Activated CD8-positive, alpha-beta T cell treated with anti-CD3 and anti-CD28 coated beads for 36 hours (primary cell): ENCODE measurements at places on chromosomes 5 and 9.

GRCh38 chr5:23756779-23757178 lies 249.4 kb downstream of the PRDM9 start:
- H3K4me1 ChIP-seq, result no peaks in the 10 kb centered on the region
- no peak overlapping the region for H3K27ac ChIP-seq
- no peaks in the 10 kb centered on the region for H3K27me3 ChIP-seq

GRCh38 chr5:11733185-11733839 lies 170.9 kb downstream of the CTNND2 start:
- no peaks in the 10 kb centered on the region for H3K36me3 ChIP-seq
- no peak overlapping the region for H3K27ac ChIP-seq
- H3K4me3 ChIP-seq, result no peak overlapping the region
- H3K4me1 ChIP-seq, result no peaks in the 10 kb centered on the region
- no peak for DNase-seq
- H3K27me3 ChIP-seq, result no peaks in the 10 kb centered on the region

- H3K4me1 ChIP-seq, result no peaks in the 10 kb centered on the region
- no peak overlapping the region for H3K4me3 ChIP-seq
- no peak for DNase-seq
- no peak overlapping the region for H3K27ac ChIP-seq
Observed at GRCh38 chr5:178531786-178532185, 58.4 kb downstream of the COL23A1 start.

GRCh38 chr5:164532235-164532900 lies 1026.9 kb downstream of the MAT2B start:
- no peaks in the 10 kb centered on the region for H3K27me3 ChIP-seq
- no peaks in the 10 kb centered on the region for H3K4me1 ChIP-seq
- DNase-seq, result no peak
- H3K27ac ChIP-seq, result no peak overlapping the region
- H3K36me3 ChIP-seq, result no peaks in the 10 kb centered on the region

GRCh38 chr5:1547236-1547635 lies 23.5 kb upstream of the LPCAT1 start:
- no peak overlapping the region for H3K27ac ChIP-seq
- H3K4me3 ChIP-seq, result no peak overlapping the region
- no peaks in the 10 kb centered on the region for H3K36me3 ChIP-seq

DNA sequence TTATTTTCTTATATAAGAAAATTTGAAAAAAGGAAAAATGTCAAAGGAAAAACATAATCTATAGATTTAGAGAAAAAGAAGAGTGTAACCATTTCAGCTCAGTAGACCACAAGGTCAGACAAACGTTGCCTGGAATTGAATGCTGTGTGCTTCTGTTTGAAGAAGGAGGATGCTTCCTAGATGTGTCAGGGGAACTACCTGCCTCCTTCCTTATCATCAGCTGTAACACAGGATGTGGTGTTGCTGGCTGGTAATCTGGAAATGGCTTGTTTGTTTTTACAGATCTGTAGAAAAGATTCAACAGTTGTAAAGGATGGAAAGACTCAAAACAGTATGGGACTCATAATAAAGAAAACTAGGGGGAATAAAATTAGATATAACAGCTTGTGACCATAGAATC lies 160.7 kb upstream of the MEF2C start:
- no peak overlapping the region for H3K4me3 ChIP-seq
- no peak for DNase-seq

DNA sequence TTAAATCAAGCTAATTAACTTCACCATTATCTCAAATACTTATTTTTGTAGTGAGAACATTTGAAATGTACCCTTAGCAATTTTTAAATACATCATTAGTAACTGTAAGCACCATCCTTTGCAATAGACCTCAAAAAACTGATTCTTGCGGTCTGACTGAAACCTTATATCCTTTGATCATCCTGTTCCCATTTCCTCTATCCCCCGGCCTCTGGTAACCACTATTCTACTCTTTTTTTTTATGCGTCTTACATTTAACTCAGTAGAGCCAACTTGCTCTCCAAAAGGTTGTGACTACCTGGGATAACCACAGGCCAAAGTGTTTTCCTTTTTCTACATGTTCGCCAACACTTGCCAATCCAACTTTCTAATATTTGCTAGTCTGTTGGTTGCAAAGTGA lies 106.1 kb downstream of the IRX1 start:
- no peak overlapping the region for H3K27ac ChIP-seq
- H3K4me1 ChIP-seq, result no peaks in the 10 kb centered on the region
- DNase-seq, result no peak
- no peaks in the 10 kb centered on the region for H3K27me3 ChIP-seq

GRCh38 chr5:167713896-167714295 lies 577.5 kb upstream of the WWC1 start:
- H3K36me3 ChIP-seq, result no peaks in the 10 kb centered on the region
- H3K4me1 ChIP-seq, result no peaks in the 10 kb centered on the region
- no peak overlapping the region for H3K27ac ChIP-seq
- no peaks in the 10 kb centered on the region for H3K27me3 ChIP-seq
- H3K4me3 ChIP-seq, result no peak overlapping the region
- DNase-seq, result no peak

DNA sequence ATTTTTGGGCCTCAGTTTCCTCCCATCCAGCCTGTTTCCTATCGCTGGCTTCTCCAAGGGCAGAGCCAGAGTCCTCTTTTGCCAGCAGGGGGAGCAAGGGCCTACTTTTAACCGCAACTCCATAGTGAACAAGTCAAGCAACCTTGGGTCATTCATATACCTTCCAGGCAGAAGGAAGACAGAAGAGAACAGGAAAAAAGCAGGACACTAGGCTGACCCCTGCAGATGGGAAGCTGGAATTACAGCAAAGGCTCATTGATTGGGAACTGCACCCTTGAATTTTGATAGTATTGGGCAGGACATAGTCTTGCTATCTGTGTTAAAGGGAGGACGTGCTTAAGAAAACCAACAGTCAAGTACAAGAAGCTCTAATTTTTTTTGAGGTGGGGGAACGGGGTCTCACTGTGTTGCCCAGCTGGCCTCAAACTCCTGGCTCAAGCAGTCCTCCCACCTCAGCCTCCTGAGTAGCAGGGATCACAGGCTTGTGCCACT lies 30.1 kb downstream of the QRFP start:
- no peak overlapping the region for H3K27ac ChIP-seq
- peak; percentile 74 for DNase-seq
- H3K36me3 ChIP-seq, result peaks cover 7% of the 10 kb centered on the region
- no peak overlapping the region for H3K4me3 ChIP-seq
- no peaks in the 10 kb centered on the region for H3K27me3 ChIP-seq

DNA sequence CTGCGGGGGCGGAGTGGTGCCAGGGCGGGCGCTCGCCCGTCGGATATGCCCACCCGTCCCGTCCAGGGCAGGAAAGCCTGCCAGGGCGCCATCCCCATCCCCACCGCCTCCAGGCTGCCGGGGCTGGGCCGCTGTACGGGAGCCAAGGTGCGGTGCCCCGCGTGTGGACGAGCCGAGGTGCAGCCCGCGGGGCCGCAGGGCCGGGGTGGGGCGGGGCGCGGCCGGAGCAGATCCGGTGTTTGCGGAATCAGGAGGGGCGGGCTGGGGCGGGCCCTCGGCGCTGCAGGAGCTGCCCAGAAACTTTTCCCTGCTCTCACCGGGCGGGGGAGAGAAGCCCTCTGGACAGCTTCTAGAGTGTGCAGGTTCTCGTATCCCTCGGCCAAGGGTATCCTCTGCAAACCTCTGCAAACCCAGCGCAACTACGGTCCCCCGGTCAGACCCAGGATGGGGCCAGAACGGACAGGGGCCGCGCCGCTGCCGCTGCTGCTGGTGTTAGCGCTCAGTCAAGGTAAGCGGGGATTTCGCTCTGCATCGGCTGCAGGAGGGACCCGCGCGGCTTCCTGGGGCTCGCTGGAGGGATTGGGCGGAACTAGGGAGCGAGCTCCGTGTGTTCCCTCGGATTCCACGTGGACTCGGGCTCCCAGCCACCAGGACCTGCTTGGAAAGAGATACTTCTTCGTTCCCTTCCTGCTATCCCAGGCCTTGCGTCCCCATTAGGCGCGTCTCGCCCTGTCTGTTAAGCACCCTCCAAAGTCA lies at the start of gene ITGA2:
Gene ITGA2 (plus strand): TSS at position 328 of the 756 bp plus-strand sequence. CDS start 117 bp downstream, at position 445.
- H3K27ac ChIP-seq, result no peak within 1 kb of the TSS
- H3K27me3 ChIP-seq, result peaks cover 50% of the 10 kb centered on the region
- peaks cover 18% of the 10 kb centered on the region for H3K4me1 ChIP-seq

GRCh38 chr5:57703721-57704120 lies 221.1 kb upstream of the ACTBL2 start:
- no peaks in the 10 kb centered on the region for H3K36me3 ChIP-seq
- no peaks in the 10 kb centered on the region for H3K27me3 ChIP-seq
- DNase-seq, result no peak
- no peak overlapping the region for H3K27ac ChIP-seq
- H3K4me3 ChIP-seq, result no peak overlapping the region

GRCh38 chr5:119342406-119342805 lies 13.4 kb upstream of the TNFAIP8 start:
- peak overlapping the region; percentile 95 for H3K27ac ChIP-seq
- peak overlapping the region; percentile 73 for H3K4me3 ChIP-seq
- peaks cover 95% of the 10 kb centered on the region for H3K4me1 ChIP-seq
- no peak for DNase-seq
- H3K27me3 ChIP-seq, result no peaks in the 10 kb centered on the region
- peaks cover 53% of the 10 kb centered on the region for H3K36me3 ChIP-seq

DNA sequence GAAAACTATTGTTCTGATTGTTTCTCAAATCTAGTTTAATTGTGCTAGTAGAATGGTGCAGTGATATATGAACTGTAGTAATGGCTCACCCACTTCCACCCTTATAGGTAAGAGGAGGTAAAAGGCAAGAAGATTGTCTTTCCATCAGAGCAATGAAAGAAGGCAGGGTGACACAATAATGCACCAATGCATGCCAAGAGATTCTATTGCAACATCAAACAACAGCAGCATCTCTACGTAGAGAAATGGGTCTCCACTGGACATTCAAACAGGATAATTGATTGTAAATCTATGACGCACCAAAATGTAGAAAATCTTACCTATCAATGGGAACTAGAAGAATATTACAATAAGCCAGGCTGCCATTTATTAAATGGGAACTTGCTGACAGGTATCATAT lies 107.0 kb upstream of the ISL1 start:
- no peak overlapping the region for H3K27ac ChIP-seq
- no peaks in the 10 kb centered on the region for H3K27me3 ChIP-seq
- H3K4me1 ChIP-seq, result no peaks in the 10 kb centered on the region
- no peaks in the 10 kb centered on the region for H3K36me3 ChIP-seq

GRCh38 chr5:94670726-94671125 lies 52.3 kb downstream of the SLF1 start:
- H3K27me3 ChIP-seq, result no peaks in the 10 kb centered on the region
- no peak overlapping the region for H3K27ac ChIP-seq
- peaks cover 17% of the 10 kb centered on the region for H3K36me3 ChIP-seq
- H3K4me1 ChIP-seq, result no peaks in the 10 kb centered on the region

DNA sequence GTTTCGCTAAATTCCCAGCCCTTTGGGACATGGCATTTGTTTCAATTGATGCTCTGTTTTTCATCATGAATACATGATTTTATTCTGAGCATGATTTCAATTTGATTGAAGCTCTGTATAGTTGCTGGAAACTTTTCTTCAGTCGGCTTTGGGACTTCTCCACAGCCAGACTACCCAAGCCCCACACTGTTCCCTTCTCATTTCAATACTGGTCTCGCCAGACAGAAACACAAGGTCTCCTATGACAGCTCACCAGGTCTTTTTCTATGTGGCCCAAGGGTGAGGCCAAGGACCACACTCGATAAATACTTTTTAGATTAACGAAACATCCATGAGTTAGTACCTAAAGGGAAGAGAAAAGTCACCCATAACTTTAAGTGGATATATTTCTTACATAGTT lies 132.2 kb downstream of the ARL15 start:
- H3K4me1 ChIP-seq, result peaks cover 10% of the 10 kb centered on the region
- H3K27me3 ChIP-seq, result no peaks in the 10 kb centered on the region
- no peak overlapping the region for H3K4me3 ChIP-seq
- DNase-seq, result no peak
- H3K36me3 ChIP-seq, result peaks cover 5% of the 10 kb centered on the region
- H3K27ac ChIP-seq, result no peak overlapping the region

DNA sequence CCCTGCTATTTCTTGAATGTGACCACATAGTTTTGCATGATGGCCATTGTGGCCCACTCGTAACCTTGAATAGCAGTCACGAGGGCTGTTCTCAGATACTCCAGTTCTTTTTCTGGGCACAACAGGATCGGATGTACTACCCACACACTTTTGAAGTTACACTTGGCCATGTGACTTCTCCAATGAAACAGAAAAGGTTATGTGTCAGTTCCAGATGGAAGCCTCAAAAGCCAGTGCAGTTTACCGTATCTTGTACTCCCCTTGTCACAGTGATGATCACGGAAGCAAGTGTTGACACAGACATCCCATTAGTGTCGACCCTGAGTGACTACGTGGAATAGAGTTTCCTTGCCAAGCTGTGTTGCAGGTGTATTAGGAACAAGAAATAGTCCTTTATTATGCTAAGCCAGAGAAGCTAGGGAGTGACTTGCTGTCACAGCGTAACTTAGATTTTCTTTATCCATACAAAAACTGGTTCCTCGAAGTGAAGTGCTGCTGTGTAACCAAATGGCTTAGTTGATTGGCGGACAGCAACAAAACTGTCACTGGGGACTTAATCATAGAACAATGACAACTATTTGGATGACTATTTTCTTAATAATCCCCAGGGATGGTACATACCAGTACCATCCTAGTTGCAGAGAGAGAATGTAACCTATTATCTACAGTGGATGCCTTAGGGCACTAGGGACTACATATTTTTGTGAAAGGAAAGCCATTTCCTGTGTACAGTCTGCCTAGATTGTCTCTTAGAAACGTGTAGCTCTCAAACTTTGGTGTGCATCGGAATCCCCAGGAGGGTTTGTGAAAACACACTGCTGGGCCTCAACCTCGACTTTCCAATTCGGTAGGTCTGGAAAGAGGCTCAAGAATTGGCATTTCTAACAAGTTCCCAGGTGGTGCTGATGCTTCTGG lies 90.1 kb upstream of the DMRT1 start:
- H3K36me3 ChIP-seq, result no peaks in the 10 kb centered on the region
- no peak overlapping the region for H3K27ac ChIP-seq
- peak; percentile 9 for DNase-seq
- H3K27me3 ChIP-seq, result no peaks in the 10 kb centered on the region

DNA sequence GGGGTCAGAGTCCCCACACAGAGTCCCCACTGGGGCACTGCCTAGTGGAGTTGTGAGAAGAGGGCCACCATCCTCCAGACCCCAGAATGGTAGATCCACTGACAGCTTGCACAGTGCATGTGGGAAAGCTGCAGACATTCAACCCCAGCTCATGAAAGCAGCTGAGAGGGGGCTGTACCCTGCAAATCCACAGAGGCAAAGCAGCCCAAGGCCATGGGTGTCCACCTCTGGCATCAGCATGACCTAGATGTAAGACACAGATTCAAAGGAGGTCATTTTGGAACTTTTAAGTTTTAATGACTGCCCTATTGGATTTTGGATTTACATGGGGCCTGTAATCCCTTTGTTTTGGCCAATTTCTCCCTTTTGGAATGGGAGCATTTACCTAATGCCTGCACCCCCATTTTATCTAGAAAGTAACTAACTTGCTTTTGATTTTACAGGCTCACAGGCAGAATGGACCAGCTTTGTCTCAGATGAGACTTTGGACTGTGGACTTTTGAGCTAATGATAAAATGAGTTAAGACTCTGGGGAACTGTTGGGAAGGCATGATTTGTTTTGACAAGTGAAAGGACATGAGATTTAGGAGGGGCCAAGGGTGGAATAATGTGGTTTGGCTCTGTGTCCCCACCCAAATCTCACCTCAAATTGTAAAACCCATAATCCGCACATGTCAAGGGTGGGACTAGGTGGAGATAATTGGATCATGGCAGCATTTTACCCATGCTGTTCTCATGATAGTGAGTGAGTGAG lies 56.3 kb upstream of the ITGA1 start:
- peaks cover 18% of the 10 kb centered on the region for H3K4me1 ChIP-seq
- no peak overlapping the region for H3K4me3 ChIP-seq
- H3K27me3 ChIP-seq, result no peaks in the 10 kb centered on the region
- no peak overlapping the region for H3K27ac ChIP-seq
- peaks cover 8% of the 10 kb centered on the region for H3K36me3 ChIP-seq

- H3K27me3 ChIP-seq, result no peaks in the 10 kb centered on the region
- H3K36me3 ChIP-seq, result no peaks in the 10 kb centered on the region
- no peaks in the 10 kb centered on the region for H3K4me1 ChIP-seq
- no peak for DNase-seq
- H3K4me3 ChIP-seq, result no peak overlapping the region
Observed at GRCh38 chr5:28296254-28297013, 1258.0 kb upstream of the CDH9 start.
